ENCODE measurements at places on chromosomes 5 and 9.
A peak's percentile ranks its signal among the peaks of the same experiment; 100 is the strongest.

DNA sequence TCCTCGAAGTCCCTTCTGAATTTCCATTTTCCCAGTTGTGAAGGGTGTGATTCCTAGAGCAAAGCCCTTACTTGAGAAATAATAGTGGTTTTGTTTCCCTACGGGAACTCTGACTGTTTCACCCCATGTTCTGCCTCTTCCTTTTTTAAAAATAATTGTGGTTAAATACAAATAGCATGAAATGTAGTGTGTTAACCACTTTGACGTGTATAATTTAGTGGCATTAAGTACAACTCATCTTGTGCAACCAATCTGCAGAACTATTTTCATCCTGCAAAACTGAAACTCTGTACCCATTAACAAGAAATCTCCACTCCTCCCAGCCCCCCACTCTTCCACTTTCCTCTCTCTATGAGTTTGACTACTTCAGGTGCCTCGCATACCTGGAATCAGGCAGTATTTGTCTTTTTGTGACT, 35.6 kb upstream of the HAND1 start:
- no peak for DNase-seq

- no peak for DNase-seq
Observed at GRCh38 chr5:119410448-119411159, 41.7 kb upstream of the HSD17B4 start.

- DNase-seq: no peak
Observed at GRCh38 chr5:149203921-149204441, 62.7 kb downstream of the ABLIM3 start.

DNA sequence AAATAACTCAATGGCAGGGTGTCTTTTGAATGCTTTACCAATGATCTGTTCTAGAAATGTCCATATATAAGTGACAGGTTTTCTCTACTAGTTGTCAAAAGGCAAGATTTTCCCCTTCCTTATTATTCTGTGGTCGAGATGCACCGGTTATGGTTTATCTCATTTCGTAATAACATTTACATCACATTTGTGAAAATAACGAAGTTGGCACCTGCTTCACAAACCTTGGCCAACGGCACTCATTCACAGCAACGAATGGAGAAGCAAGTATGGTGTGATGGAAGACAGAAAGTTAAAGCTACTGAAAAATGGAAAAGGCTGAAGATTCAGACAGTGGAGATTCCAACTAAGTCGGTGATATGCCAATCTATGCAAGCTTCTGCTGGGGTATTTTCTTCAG, 235.8 kb downstream of the KCTD16 start:
- DNase-seq: no peak

DNA sequence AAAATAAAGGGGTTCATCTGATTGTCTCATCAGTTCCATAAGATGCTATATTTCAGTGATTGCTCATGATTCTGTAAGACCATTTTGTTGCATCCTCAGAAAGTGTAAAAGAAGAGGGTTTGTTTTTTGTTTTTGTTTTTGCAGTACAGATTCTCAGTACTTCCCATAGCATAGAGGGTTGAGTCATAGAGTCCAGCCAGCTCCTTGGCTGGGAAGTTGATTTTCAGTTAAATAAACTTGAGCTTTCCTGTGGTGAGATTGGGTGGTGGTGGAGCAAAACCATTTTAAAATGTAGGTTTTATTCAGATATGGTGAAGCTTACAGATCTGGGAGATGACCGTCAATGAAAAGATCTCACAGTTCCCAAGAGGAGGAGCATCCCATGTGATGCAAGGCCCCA, 48.2 kb downstream of the DAPK1 start:
- DNase-seq: no peak

DNA sequence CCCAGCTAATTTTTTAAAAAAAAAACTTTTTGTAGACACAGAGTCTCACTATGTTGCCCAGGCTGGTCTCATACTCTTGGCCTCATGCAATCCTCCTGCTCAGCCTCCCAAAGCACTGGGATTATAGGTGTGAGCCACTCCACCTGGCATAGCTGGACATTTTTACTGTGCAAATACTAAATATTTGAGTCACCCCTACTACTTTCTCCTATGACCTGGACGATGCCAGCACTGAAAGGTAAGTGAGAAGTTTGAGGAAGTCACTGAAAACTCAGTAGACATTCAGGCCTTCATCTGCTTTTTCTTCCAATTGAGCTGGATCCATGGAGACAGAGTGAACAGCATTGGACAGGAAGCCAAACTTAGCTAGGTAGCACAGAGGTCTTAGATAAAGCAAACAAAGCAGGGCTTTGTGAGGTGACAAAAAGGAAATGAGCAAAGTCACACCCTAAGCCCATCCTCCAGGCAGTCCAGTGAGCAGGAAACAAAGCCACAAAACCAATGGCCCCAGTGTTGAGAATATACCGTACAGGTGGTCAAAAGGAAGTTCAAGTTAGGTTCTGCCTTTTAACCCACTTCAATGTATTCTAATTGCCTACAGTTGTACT, 192.6 kb upstream of the RASA1 start:
- peak; percentile 83 for DNase-seq

- DNase-seq: no peak
Observed at GRCh38 chr5:123154886-123155445, 65.9 kb downstream of the PRDM6 start.

- peak; percentile 39 for DNase-seq
Observed at GRCh38 chr9:137454145-137454596, 5.0 kb downstream of the NSMF start.

DNA sequence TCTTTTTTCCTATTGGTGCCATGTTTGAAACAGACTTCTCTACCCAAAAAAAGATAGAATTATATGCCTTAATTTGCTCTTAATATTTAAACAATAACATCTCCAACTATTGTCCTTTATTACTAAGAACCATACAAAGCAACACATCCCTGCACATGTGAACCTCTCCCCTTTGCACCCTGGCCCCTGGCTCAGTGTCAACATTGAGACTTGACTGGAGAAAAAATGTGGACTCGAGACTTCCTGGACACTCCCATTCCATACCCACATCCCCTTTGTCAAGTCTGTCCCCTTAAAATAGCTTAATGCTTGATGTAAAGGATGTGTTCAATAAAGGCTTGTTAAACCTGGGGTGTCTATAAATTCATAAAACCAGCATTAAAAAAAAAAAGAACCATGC, 53.2 kb downstream of the TTC39B start:
- DNase-seq: no peak

GRCh38 chr5:10195301-10195700, 54.4 kb downstream of the ATPSCKMT start:
- no peak for DNase-seq

DNA sequence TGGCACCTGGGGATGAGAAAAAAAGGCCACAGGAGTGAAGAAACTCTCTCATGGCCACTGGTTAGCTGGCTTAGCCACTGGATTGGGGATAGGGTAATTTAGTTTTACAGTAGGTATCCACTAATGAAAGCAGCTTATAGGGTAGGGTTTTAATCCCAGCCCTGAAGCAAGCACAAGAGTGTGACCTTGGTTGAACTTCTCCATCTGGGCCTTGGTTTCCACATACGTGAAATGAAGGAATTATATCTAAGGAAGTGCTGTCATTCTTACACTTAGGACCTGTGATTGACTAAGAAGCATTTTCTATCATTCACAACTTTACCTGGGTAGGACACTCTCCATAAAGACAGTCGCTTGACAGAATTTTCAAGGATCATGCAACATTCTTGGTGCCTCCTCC, 49.6 kb downstream of the FAT2 start:
- no peak for DNase-seq

- DNase-seq: no peak
Observed at GRCh38 chr9:110744715-110745384, 76.3 kb downstream of the MUSK start.

GRCh38 chr9:94799578-94800264, 73.2 kb downstream of the AOPEP start:
- DNase-seq: no peak

GRCh38 chr5:168085261-168086031, 206.0 kb upstream of the WWC1 start:
- DNase-seq: no peak

DNA sequence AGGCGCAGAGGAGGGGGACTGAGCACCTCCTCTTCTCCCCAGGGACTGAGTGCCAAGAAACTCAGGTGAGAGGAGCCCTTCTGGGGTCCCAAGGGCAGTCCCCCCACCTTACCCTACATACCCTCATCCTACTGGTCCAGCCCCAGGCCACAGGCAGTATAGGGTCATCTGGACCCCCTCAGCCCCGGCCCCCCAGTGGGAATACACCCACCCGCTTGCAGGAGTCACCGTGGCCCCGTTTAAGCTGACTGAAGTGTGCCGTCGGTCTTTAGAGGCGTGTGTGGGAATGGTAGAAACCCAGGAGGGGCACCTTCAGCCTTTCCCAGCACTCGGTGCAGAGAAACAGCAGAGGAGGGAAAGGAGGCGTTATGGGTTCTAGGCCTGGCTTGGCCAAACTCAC, 30.8 kb downstream of the COL15A1 start:
- no peak for DNase-seq

Data from CD4-positive, alpha-beta T cell (primary cell).